Choroid plexus epithelial cell (primary cell): ENCODE measurements at places on chromosomes 12 and 14.

DNA sequence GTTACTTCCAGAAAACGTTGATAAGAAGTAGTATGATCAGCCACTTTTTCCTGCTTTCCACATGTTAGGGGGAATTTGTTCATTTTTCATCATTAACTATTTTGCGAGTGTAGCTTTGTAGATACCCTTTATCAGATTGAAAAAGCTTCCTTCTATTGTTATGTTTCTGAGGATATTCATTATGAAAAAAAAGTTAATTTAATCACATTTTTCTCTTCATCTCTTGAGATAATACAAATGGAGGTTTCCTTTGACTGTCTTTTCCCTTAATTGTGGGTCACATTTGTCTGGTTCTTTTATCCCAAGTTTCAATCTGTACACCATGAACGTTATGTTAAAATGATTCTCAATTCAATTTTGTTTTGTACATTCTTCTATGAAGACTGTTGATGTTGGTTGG is 875.7 kb downstream of the SLC6A15 start:
- DNase-seq, result no peak

GRCh38 chr14:25666877-25667276 is 616.9 kb upstream of the STXBP6 start:
- no peak for DNase-seq

GRCh38 chr12:50400104-50400637 is 514 bp upstream of the LARP4 start:
- no peak for DNase-seq

GRCh38 chr12:27790179-27790578 is 10.1 kb upstream of the MANSC4 start:
- DNase-seq, result peak; percentile 21

DNA sequence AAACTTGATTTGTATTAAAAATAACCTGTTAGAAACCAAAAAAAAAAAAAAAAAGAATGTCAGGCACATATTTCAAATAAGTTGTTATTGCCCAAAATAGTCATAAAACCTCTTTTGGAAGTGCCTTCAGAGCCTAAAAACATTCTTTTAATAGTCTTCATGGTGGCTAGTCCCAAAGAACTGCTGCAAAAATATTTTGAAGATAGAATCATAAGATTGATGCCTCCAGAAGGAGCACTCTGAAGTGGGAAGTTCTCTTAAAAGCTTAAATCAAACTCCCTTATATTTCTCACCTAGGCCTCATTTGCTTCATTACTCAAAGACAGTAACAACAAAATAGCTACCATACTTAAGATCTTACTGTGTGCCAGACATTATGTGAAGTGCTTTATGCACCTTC is 27.2 kb upstream of the NT5DC3 start:
- no peak for DNase-seq

GRCh38 chr14:89702073-89702875 is 252.3 kb downstream of the EFCAB11 start:
- DNase-seq, result peak; percentile 65

DNA sequence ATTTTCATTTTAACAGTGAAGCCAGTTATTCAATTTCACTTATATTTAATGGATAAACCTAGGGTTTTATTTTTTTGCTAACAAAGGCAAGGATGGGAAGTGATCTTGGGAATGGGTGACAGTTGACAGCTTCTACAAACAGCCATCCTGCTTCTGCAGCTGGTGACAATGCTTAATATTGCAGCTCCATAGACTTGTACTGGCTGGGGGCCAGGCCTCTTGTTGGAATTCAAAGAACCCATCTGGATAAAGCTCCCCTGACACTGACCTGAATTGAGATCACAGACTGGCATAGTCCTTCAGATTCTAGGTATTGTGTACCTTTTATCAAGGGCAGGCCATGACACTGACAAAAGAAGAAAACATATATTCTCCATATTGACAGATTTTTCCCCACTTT is 664.6 kb upstream of the FOXG1 start:
- DNase-seq, result no peak

GRCh38 chr14:51516706-51517395 is 134.9 kb upstream of the FRMD6 start:
- no peak for DNase-seq

DNA sequence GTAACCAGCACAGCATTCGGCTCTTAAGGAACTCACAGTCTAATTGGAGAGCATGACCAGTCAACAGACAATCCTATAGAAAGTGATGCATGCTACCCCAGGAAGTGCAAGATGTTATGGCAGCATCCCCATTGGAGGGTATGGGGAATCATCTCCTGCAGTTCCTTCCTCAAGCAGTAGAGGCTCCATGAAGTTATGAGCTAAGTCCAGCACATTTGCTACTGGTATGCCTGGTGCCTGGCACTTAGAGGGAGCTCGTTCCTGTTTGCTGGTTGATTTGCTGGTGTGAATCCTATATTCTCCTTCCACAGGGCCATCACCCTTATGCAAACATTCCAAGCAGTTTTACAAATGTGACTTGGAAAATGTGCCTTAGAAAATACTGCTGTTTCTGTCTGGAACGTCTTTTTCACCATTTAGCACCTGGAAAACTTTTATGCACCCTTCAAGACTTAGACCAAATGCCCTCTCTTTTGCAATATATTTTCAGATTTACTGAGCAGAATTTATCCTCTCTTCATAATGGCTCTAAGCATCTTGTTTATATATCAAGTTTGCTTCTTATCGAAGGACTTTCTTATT is 136.1 kb upstream of the WSCD2 start:
- peak; percentile 71 for DNase-seq

GRCh38 chr14:95041477-95042020 is 115.8 kb downstream of the DICER1 start:
- DNase-seq, result no peak

GRCh38 chr14:93736378-93737014 is 51.8 kb downstream of the PRIMA1 start:
- DNase-seq, result no peak

GRCh38 chr14:22375321-22375930 is 213.6 kb downstream of the DAD1 start:
- DNase-seq, result peak; percentile 86

GRCh38 chr12:2832550-2833127 is 2.2 kb downstream of the NRIP2 start:
- no peak for DNase-seq

DNA sequence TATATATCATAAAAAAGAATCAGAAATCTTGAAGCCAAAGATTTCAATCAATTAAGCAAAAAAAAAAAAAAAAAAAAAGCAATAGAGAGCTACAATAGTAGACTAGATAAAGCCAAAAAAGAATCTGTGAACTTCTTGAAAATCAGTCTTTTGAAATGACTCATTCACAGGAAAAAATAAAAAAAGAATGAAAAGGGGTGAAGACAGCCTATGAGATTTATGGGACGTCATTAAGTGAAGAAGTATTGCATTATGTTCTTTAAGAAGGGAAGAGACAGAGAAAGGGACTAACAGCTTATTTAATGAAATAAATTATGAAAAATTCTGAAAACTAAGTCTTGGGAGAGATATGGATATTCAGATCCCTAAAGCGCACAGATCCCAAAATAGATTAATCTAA is 103.8 kb downstream of the ACSS3 start:
- DNase-seq, result peak; percentile 51

GRCh38 chr14:99579120-99579836 is 24.7 kb downstream of the CCDC85C start:
- DNase-seq, result no peak

- DNase-seq, result peak; percentile 94
These were observed 214.4 kb upstream of the DIO2 start for GRCh38 chr14:80425686-80426085.

DNA sequence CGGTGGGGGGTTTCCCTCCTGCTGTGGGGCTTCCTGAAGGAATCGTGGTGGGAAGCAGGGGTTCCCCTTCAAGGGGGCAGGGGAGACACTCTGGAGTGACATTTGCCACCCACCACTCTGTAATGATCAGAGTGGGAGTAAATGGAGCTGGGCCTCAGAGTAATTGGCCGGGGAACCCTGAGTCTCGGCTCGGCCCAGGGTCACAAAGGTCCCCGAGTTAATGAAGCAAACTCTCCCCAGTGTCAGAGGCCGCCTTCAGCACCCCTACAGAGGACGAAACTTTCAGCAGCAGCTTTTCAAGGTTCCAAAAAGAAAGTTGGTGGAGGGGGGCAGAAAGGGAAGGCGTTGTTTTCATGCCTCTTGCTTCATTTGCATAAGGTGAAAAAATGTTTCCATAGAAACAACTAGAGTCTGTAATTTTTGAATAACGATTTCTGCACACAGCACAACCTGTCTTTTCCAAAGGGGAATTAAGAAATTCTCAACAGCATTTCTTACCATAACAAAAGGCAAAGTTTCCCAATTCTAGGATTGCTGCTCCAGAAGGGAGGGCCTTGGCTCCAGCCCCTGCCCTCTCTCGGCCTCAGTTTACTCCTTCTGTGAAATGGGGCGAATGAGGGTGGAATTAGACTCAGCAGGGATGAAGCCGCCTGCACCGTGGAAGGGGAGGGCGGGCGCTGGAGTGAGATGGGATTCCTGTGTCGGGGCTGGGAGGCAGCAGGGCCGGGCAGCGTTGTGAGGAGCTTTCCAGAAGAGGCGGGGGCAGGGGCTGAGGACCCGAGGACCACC is 67.0 kb upstream of the BEGAIN start:
- no peak for DNase-seq

DNA sequence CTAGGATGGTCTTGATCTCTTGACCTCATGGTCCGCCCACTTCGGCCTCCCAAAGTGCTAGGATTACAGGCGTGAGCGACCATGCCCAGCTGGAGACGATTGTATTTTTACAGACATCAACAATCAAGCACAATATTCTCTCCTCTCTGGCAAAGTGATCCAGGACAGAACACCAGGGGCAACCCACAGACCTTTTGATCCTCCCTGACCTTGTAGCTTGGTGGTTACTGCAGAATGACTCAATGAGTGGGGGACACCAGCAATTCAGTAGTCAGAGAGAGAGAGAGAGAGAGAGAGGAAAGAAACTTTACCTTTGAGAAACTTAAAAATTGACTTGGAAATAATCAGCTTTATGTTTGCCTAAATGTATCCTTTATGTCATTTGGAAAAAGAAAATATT is 51.2 kb downstream of the DRAM1 start:
- DNase-seq, result peak; percentile 58

DNA sequence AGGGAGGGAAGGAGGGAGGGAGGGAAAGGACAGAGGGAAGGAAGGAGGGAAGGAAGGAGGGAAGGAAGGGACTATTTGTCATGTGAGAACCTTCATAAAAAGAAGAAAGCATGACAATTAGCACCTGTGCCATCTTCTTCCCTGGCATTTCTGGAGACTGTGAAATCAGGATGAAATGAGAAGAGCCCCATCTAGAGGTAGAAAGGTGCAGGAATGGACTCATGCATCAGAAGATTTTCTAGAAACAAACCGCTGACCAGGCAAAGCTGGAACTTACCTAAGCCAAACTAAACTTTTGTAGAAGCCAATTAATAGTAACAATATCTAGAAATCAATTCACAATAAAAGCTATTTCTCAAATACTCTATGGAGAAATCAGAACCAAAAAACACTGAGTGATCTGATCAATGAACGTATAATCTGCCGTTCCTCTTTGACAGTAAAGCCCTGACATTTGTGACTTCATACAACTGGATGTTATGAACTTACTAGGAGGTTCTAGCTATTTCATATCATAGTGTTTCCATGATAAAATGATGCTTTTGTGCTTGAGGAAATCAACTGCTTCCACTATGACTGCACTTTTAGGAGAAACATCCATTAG is 24.4 kb upstream of the CRACR2A start:
- peak; percentile 74 for DNase-seq

DNA sequence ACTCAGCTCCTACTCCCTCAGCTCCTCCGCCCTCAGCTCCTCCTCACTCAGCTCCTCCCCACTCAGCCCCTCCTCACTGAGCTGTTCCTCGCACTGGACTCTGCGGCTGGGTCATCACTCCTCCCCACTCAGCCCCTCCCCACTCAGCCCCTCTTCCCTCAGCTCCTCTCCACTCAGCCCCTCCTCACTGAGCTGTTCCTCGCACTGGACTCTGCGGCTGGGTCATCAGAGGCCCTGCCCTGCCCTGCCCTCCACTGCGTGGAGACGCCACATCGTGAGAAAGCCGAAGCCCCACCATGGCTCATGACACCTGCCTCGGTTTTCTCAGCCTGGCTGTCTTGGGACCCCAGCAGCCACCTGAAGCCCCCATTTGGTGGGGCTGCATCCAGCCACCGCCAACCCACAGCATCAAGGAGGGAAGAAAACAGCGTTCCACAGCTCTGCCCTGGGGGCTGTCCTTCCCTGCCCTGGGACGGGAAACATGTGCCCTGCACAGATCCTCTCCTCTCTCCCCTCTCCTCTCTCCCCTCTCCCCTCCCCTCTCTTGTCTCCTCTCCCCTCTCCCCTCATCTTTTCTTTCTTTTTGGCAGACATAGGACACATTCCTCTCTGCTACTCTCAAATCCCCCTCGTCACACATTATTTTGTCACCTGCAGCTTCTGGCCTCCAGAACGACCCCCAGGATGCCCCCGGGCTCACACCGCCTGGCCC is 17.7 kb downstream of the NOC4L start:
- DNase-seq, result no peak

- DNase-seq, result no peak
These were observed 2.6 kb downstream of the SVOP start for GRCh38 chr12:109018296-109018695.

GRCh38 chr12:47767216-47767724 is 5.8 kb upstream of the SLC48A1 start:
- peak; percentile 70 for DNase-seq

DNA sequence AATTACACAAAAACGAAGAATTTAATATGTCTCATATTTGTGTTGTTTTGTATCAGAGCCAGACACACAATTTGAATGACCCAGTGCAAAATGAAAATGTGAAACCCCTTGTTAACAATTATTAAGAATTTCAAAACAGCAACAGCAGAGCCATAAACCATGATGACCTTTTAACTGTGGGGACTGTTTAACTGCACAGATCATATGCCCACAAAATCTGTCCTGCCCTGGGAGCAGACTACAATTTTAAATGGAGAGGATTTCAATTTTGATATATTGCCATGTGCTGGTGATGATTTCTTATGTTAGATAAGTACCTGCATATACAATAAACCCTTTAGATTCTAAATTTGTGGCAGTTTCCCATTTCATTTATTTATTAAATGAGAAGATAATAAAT is 455.5 kb upstream of the MGAT4C start:
- peak; percentile 14 for DNase-seq

GRCh38 chr14:89566644-89567415 is 149.8 kb upstream of the FOXN3 start:
- no peak for DNase-seq

DNA sequence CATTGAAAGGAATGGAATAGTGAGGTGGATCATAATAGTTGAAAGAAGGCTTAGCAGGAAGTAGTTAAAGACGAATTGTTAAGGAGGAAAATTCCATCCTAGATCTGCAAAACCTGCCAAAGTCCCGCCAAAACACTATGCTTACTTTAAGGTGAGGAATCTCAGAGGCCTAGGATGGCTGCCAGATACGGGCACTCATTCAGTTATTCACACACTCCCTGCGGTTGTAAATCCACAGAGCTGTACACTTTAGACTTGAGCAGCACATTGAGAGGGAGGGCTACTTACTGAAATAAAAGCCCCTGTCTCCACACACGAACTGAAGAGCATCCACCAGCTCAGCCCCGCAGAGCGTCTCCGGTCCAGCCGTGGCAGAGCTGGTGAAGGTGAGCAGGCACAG is 5.0 kb downstream of the IGF1 start:
- no peak for DNase-seq
